ENCODE measurements at places on chromosomes 2 and 18.

GRCh38 chr18:10265560-10266333 lies 188.7 kb upstream of the APCDD1 start:
- peak; percentile 36 for DNase-seq

GRCh38 chr2:136021976-136022375 lies 36.5 kb upstream of the DARS1 start:
- DNase-seq = no peak

DNA sequence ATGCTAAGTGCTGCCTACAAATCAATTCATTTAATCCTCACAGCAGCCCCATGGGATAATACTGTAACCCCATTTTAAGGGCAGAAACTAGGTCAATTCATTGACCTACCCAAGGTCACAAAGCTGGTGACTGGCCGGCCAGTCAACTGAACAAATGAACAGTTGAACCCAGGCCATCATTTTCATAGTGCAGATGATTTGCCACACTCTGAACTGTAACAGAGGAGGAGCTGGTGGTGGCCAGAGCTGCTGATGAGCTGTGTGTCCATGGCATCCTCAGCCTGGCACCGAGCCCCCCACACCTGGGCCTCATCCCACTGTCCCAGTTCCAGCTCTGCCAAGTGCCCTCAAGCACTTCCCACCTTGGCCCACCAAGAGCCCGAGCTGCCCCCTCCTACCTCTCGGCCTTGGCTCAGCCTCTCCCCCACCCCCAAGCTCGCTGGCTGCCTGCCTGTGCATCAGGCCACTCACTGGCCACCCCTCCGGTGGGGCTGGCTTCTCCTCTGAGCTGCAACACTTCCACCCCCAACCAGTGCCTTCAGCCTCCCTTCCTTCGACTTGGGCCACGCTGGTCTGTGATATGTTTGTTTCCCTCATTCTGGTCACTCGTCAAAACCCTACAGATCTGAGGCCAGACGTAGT lies 58.4 kb downstream of the ATOH8 start:
- DNase-seq = no peak

- peak; percentile 31 for DNase-seq
These were observed 171.8 kb downstream of the ICOS start for GRCh38 chr2:204108330-204108751.

GRCh38 chr2:72012886-72013574 lies 134.6 kb downstream of the CYP26B1 start:
- DNase-seq = no peak

- DNase-seq = no peak
These were observed 120.6 kb downstream of the NRP2 start for GRCh38 chr2:205802941-205803340.

DNA sequence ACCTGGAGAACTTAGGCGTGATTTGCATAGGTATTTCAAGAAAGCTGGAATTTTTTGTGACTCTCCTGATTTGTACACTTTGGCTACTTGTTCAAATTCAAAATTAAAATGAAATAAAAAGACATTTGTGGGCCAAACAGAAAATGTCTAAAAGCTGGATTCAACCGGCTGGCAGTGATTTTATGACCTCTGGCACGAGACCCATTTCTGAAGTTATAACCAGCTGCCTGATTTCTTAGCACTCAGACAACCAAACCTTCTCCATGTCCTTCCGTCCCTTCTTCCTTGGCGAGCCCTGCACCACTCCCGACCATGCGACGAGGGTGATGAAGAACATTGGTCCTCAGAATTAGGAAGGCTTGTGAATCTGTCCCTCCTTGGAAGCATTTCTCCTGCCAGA lies 19.7 kb downstream of the PKDCC start:
- no peak for DNase-seq

- peak; percentile 97 for DNase-seq
These were observed 45.3 kb upstream of the SPAG16 start for GRCh38 chr2:213238753-213239495.

DNA sequence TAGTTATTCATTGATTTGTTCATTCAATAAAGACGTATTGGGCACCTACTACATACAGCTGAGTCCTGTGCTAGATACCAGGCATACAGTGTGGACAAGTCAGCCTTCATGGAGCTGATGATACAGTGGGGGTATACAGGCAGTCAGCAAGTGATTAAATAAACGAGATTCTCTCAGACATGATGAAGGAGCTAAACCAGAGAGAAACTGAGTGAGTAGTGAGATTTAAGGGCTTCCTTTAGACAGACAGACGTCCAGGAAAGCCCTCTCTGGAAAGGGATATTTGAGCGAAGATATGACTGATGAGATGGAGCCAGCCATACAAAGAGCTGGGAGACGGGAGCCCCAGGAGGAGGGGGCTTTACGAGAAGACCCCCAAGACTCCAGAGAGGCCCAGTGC lies 122.6 kb upstream of the MYCN start:
- DNase-seq = no peak

GRCh38 chr2:19332503-19332902 lies 25.9 kb downstream of the OSR1 start:
- no peak for DNase-seq

DNA sequence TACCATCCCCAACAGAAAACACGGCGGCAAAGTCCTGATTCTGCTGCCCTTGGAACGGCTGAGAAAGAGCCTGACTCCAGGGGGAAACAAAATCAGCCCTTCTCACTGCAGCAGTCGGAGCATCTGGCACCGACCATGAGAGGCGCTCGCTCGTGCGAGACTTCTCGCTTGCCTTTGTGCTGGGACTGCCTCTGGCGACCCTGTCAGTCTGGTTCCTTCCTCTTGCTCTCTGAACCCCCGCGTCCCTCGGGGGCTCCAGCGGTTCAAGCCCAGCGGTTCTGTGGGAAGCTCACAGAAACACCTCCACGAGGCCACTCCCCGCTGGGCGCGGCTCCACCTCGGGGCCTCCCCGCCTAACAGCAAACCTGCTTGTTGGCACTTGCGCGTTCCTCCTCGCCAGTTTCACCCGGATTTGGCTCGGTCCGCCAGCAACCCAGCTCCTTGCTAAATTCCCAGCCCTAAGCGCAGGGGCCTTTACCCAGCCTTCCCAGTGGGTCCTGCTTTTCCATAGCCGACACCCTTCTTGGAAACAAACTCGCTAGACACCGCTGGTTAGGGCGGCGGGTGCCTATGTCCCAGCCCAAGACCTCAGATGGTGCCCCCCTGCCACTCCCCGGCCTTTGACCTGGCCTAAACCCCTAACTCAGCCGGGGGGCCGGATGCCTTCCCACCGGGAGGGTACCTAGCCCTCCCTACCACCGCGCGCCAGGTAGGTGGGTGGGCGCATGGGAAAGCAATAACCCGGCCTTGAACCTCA lies 2.2 kb downstream of the RND3 start:
- DNase-seq = peak; percentile 66

GRCh38 chr2:145190031-145190703 lies 670.2 kb upstream of the ZEB2 start:
- DNase-seq = peak; percentile 18

GRCh38 chr18:57741273-57741672 lies 61.8 kb downstream of the ATP8B1 start:
- DNase-seq = no peak

DNA sequence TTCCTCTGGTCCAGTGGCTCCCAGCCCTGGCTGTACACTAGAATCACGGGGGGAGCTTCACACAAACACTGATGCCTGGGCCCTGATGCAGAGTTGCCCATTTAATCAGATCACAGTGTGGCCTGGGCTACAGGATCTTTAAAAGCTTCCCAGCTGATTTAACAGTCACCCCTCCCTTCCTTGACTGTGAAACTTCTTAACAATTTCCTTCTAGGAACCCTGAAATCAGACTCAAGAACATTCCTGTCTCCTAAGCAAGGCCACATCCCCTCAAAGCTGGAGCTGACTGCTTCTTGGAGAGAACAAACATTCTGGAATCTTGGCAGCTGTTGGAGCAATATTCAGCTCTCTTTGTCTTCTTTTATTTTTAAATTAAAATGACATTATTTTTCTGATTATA lies 88.7 kb downstream of the ADD2 start:
- DNase-seq = peak; percentile 47

DNA sequence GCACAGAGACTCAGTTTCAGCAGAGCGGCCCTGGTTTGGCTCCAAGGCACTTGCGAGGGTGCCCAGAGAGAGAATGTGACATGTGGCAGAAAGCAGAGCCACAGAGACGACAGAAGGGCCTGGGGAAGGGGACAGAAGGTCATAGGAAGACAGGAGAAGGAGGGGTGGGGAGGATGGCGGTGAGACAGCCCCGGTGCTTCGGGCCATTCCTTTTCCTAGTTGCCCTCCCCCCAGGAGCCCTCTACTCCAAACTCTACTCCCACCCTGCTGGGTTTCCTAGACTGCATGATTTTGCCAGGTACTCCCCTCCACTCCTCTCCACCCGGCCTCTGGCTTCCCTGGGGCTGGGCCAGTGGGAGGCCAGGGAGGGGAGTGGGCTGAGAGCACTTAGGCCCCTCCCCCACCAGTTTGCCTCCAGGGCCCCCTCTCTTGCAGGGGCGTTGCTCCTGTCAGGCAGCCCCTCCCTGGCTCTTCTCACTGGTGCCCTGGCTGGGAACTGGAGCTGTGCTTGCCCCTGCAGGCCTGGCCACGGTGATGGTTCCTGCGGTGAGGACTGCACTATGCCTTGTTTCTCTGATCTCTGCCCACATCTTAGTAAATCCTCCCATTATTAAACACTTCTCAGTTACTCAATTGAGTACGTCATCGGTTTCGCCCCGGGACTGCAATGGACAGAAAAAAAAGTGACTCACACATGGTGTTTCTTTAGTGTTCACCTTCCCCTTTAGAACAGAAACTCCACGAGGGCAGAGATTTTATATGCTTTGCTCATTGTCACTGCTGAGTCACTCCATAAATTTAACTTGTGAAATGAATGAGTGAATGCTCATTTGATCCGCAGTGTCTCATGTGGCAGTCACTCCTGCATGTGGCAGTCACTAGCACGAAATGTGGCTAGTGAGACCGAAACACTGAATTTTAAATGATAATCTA lies 58.7 kb upstream of the SP3 start:
- peak; percentile 91 for DNase-seq

- DNase-seq = no peak
These were observed 2.8 kb downstream of the CEP76 start for GRCh38 chr18:12699747-12700146.

DNA sequence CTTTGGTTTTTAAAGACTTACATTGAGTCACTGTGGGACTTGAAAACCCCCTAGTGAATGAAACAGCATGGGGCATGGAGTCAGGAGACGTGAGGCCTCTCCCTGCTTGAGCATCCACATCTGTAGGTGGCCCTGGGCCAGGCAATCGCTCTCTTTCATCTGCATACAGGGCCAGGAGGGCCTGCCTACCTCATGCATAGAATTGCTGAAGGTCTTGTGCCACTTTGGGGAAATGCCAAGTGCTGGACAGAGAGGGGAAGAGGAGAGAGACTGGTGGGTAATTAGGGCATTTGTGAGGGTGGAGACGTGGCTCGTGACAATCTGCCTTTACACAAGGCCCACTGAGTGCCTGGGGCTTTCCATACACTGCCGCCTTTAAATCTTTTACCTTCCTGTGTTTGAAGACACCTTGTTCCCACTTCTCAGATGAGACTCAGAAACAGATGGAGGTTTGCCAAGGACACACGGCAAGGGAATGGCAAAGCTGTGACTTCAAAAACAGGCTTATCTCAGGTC lies 322.2 kb upstream of the HS6ST1 start:
- no peak for DNase-seq

DNA sequence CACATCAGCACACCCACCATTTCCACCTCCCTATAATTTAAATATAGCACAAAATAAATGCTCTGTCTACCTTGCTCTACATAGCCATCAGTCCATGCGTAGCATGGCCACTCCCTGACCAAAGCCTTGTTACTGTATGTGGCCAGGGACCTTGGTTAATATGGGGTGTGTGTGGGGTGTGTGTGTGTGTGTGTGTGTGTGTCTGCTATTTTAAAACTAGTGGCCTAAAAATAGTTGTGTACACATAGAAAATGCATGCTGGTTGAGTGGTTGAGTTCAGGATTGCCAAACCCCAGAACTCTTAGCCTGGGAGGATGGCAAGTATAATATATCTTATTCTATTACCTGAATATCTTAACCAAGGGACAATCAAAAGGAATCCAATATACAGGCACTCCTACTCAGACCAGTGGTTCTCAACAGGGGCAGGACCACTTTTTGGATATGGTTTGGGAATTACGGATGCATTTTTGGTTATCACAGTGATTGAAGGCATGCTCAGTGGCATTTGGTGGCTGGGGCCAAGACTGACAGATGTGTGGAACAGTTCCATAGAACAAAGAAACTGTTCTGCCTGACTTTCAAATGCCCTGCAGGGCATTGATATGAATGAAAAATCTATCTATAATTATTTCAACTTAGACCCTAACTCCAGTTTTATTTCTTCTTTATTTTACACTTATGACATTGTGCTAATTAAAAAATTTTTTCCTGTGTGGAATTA lies 72.3 kb upstream of the PSME4 start:
- no peak for DNase-seq

DNA sequence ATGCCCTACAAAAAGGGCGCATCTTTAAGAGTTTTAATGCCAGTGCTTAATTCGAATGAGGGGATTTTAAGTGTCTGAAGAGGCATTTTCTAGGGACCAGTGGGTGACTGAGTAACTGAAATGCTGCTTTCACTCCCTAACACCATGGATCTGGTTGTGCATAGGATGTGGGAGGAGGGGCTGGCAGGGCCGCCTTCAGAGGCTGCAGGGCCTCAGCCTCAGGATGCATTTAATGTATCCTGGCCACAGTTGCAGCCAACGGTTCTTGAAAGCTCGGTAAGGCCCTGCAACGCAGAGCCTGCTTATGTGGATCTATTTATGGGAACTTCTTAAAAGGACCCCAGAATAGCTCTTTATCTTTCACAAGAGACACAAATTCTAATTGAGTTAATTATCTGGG lies 25.8 kb upstream of the IL18RAP start:
- DNase-seq = no peak

- DNase-seq = no peak
These were observed 209.5 kb downstream of the DPP10 start for GRCh38 chr2:114651933-114652332.

GRCh38 chr2:12177455-12178288 lies 431.2 kb downstream of the LPIN1 start:
- DNase-seq = peak; percentile 34

GRCh38 chr2:160137464-160137863 lies 62.6 kb downstream of the ITGB6 start:
- no peak for DNase-seq

- no peak for DNase-seq
These were observed 4.5 kb downstream of the NR4A2 start for GRCh38 chr2:156327835-156328695.

DNA sequence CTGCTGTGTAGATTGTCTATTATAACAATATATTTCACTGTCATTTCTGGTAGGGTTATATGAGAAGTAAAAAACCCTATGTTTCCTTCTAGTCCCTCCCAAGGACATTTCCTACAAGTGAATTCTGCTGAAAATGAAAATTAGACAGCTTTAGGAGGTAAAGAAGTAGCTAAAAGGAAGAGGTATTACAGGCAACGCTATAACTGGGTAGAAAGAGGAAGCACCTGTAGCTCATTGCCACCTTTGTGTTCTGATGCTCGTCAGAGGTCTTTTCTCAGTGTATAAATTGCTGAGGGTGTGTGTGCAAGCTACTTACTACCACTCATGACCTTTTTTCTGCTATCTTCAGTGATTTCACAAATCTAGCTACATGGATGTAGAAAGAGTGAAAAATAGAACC lies 1.4 kb downstream of the DNAJC10 start:
- DNase-seq = no peak

- DNase-seq = peak; percentile 23
These were observed 323.1 kb downstream of the CTNNA2 start for GRCh38 chr2:79835911-79836310.

All from fibroblast of upper back skin (primary cell).